ENCODE measurements at places on chromosomes 1 and 21. TPM values are rescaled to one million over a fixed set of nuclear protein-coding genes. Genes with fewer than 3 reads are reported as not detected.

Gene SLC30A2
- total RNA-seq, result 1.8 TPM

Gene NCMAP
- not detected for total RNA-seq

Gene PLPPR4
- total RNA-seq, result 10.5 TPM

Gene TMEM82
- not detected for total RNA-seq

Gene KRTAP25-1
- total RNA-seq, result not detected

Gene ATP5PO
- 597 TPM for total RNA-seq

Gene NMNAT1
- 13.8 TPM for total RNA-seq

Gene IQGAP3
- 23.7 TPM for total RNA-seq

Gene RHD
- total RNA-seq, result not detected

Gene OR14K1
- not detected for total RNA-seq

DNA sequence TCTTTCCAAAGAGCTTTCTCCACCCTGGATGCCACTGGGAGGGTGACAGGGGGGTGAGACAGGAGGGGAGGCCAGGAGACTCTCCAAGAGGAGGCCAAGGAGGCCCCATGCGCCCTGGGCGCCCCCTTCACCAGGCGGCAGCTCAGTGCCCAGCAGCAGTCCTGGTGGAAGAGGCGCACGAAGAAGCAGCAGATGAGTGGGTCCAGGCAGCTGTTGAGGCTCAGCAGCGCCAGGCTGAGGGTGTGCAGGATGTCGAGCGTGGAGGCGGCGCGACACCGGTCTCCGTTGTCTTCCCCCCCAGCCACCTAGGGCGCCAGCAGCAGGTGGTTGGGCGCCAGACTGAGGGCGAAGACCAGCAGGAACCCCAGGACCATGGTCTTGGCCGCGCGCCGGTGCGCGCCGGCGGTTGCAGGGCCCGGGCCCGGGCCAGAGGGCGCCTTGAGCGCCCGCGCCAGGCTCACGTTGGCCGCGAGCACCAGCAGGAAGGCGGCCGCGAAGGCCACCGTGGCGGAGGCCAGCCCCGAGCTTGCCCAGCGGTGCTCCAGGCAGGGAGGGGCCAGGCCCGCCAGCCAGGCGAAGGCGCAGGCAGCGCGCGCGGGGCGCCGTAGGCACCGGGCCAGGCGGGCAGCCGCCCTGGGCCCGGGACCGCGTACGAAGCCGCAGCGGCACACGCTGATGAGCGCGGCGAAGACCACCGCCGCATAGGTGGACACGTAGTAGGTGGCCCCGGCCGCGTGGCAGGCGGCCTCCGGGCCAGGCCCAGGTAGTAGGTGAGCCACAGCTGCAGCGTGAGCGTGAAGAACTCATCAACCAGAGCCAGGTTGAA lies 8.6 kb downstream of the TMEM35B start:
- no peak for DNase-seq

DNA sequence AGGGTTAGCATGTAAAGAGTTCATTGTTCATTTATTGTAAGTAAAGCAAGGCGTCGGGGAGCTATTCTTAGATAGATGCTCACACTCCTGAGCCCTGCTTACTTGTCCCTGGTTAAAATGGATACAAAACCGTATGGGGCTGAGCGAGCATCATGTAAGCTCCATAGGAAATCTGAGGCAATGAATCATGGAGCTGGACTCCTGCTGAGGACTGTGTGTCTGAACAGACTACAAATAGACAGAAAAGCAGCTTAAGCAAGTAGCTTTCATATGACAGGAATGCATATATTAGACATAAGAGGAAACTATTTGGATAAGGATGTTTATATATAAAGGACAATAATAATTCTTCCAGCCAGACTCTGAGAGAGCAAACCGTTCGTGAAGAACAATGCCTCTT lies 604.9 kb upstream of the PTBP2 start:
- DNase-seq, result no peak

DNA sequence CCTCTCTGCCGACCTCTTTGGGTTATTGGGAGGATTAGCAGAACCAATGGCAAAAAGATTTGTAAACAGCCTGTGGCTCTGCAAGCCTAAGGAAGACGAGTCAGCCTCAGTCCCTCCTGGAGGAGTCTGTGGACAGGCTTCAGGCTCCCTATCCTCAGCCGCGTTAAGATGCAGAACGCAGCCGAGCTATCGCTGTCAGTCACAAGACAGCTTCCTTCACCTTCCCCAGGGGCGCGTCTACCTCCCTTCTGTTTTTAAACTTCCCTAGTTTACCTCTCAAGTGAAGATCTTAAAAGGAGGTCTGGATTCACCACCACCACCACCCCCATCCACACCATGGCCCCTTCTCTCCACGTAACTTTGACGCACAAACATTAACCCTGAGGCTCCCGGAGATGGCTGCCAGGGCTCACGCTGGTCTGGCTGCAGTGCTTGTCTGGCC lies 738 bp downstream of the CAMK1G start:
- DNase-seq, result no peak

DNA sequence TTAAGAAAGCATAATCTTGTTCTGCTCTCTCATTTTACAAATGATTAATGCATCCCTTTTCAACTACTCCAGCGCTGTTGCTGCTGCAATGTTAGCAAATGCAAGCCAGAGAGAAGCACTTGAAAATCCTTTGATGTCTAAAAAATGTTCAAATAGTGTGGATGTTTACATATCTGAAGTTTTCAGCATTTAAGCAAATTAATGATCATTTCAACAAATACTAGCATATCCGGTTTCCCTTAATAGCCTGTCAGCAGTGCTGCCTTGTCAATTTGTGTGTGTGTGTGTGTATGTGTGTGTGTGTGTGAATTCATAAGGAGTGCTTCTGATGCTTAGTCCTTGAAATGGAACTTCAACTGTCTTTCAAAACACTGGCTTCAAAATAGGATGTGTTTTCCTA lies 48.1 kb upstream of the WNT2B start:
- no peak for DNase-seq

GRCh38 chr21:42200906-42201614 lies 17.9 kb upstream of the ABCG1 start:
- DNase-seq, result no peak

DNA sequence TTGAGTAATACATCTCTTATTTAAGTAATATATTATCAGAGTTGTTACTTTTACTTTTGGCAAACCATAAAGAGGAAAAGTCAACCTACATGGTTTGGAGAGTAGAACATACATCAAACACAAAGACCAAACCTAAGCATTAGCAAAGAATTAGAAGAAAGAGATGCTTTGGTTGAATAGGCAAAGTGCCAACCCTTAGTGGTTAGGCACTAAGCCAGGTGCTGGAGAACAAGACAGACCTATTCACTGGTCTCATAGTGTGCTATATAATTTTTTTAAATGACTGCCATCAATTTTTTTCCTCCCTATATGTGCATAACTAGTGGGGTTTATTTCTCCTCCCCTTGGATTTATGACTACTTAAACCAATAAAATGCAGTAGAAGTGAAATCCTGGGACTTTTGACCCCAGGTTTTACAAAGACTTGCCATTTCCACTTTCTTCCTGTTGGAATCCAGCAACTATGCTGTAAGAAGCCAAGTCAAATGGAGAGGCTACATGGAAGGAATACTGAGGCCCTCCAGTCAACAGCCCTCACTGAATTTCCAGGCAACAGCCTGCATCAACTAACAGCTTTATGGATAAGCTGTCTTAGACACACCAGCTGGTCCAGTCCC lies 69.8 kb upstream of the HAO2 start:
- DNase-seq, result peak; percentile 64

GRCh38 chr1:186202776-186203175 lies 172.3 kb downstream of the TPR start:
- DNase-seq, result no peak

DNA sequence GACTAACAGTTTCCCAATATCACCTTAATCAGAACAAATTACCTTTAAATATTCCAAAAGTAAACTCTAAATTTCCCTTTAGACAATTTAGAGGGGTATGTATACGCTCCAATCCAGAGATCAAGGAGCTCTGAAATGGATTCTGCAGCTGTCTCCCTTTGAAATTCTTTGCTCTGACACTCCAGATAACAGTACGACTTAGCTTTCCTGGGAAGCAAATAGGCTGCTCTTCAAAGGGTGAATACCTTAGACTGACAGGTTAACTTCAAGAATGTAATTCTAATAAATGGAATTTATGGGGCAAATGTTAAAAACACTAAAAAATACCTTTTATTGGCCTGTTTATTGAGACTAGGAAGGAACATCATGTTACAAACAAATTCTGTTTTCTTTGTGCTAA lies 357.2 kb downstream of the USP25 start:
- no peak for DNase-seq

DNA sequence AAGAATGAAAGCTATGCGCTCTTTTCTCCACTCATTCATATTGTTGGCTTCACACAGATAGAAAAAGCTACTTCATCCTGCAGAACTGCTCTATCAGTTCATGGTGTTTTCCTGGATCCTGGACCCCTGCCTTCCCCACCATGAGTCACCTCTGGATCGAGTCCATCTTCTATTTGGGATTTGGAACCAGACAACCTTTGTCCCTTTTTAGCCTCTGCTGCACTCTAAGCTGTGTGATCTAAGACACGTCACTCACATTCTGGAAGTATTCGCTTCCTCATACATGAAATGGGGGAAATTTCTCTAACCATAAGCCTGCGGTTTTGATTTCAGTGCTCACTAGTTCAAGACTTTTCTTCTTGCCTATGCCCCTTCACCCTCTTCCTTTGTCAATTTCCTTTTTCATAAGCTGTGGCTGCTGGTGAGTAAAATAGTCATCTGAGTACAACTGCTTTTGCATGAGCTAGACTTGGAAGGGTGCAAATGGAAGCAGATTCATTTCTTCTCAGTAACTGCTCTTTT lies 14.1 kb upstream of the DEGS1 start:
- peak; percentile 97 for DNase-seq

DNA sequence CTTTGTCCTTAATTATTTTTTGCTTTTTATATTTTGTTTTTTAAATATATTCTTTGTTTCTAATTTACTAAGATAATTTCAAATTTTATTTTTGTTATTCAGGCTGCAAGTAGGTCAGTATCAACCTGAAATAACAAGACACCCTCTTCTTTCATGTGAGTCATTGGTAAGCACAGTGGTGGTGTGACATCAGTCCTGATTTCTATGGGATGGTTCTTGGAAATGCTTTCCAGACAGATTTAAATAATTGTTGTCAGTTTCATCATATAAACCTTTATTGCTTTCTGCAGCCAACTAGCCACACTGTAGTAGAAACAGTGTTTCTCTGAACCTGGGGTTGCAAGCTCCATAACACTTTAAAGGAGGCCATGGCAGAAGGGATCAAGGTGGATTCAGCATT lies 157.5 kb upstream of the C21orf91 start:
- no peak for DNase-seq

GRCh38 chr1:242139442-242139841 lies 140.5 kb upstream of the MAP1LC3C start:
- no peak for DNase-seq

- DNase-seq, result peak; percentile 77
These were observed 18.5 kb upstream of the GBP3 start for GRCh38 chr1:89041119-89041641.

All from M059J (cell line).